Endodermal cell (in vitro differentiated cells): ENCODE measurements at places on chromosomes 11 and 22. TPM values are rescaled to one million over a fixed set of nuclear protein-coding genes. Genes with fewer than 3 reads are reported as not detected.
A peak's percentile ranks its signal among the peaks of the same experiment; 100 is the strongest.

- H3K4me1 ChIP-seq: no peaks in the 10 kb centered on the region
- no peaks in the 10 kb centered on the region for H3K27me3 ChIP-seq
- no peak overlapping the region for H3K4me3 ChIP-seq
- H3K27ac ChIP-seq: no peak overlapping the region
- H3K36me3 ChIP-seq: no peaks in the 10 kb centered on the region
These were observed 4.3 kb downstream of the APOL5 start for GRCh38 chr22:35721960-35722359.

DNA sequence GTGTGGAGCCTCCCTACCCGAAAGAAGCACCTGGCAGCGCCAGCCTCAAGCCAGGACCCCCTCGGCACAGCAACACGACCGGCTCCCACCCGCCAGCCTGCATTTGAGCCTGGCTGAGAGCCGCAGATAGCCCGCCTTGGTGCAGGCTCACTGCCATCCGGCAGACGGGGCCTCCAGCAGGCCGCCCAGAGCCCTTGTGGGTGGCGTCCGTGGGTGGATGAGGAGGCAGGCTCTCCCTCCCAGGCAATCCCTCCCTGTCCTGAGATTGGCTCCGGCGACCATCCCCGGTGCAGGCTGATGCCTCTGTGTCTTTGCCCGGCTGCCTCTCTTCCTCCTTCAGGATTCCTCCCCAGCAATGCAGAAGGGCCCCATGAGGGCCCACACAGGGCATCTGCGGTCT is 1527.9 kb downstream of the BRD1 start:
- H3K27me3 ChIP-seq: no peaks in the 10 kb centered on the region
- no peaks in the 10 kb centered on the region for H3K4me1 ChIP-seq
- H3K27ac ChIP-seq: no peak overlapping the region
- no peaks in the 10 kb centered on the region for H3K36me3 ChIP-seq
- DNase-seq: peak; percentile 41

Gene GAL3ST1
- 21.7 and 26.4 TPM in 2 replicates for total RNA-seq

Gene DDTL
- total RNA-seq: not detected in 2 replicates
